ENCODE measurements at places on chromosomes 5 and 9. TPM values are rescaled to one million over a fixed set of nuclear protein-coding genes. Genes with fewer than 3 reads are reported as not detected.

The ACER2 gene
- 21.2 TPM for polyA plus RNA-seq

The RALGPS1 gene
- polyA plus RNA-seq: 26.7 TPM

The PHPT1 gene
- 120 TPM for polyA plus RNA-seq

The ZBED3 gene
- polyA plus RNA-seq: 31.2 TPM

GRCh38 chr9:129176701-129177442, 1.2 kb downstream of the IER5L start:
- DNase-seq: no peak

GRCh38 chr5:146595088-146595487, 79.1 kb upstream of the GPR151 start:
- DNase-seq: no peak

DNA sequence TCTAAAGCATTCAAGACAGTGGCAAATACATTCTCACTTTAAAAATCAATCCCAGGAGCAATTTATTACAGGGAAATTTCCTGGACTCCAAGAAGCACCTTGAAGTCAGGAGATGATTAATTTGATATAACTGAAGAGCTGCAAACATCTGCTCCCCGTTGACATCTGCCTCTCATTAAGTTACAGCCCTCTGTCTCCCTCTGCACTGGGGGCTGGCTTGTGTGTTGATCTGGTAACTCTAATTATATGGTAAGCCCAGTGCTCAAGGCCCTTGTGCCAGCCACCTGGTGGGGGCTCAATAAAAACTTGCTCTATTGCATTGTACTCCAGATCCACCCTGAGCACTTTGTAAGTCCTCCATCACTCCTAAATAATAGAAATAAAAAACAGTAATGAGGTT, 131.1 kb upstream of the ZNF462 start:
- DNase-seq: no peak

GRCh38 chr5:112257976-112258375, 161.1 kb downstream of the EPB41L4A start:
- no peak for DNase-seq

DNA sequence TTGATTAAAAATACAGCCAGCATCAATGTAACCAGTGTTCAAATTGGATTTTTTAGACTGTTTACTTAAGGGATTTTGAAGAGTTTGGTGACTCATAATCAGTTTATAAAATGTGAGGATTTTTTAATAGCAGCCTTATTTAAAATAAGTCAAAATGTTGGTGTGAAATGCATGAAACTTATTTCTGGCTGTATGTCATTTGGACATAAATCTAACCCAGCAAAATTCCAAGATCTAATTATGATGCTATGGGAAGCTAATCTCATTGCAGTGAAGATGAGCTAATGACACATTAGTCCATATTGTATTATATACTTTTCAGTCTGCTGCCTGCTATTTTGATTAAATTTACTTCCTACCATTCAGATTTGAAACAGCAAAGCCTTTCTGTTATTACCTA, 140.3 kb downstream of the AOPEP start:
- no peak for DNase-seq
